ENCODE measurements at places on chromosomes 1 and 21.

DNA sequence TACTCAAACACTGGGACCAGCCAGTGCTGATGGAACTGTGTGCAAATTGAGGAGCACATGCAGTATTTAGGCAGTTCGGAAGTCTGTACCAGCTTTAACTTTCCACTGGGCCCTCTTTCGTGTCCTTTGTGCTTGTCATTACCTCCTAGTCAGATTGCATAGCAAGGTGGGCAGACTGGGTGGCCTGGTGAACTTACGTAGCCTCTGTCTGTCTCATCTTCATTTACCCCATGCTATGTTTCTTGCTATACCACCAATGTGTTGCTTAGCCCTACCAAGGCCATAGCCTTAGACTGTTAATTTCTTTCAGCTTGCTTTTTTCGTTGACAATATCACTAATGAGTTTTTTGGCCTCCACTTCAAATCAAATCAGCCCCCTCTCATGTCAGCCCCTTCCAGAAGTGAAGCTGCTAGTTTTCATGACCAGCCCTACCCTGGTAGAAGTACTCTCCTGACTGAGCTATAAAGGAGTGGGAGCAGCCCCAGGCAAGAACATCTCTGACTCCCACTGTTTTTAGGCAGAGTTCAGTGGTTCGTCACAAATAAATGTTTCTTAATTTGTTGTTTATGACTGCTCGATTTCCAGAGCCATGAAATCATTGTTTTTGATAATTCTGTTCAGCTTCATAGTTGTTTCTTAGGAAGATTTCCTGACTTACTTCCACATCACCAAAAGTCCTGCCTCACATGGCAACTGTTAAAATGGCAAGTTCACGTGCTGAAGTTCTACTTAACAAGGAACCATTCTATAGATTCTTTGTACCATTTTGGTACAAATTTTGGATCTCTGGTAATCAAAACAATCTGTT lies 19.3 kb downstream of the PRKACB start:
- no peak for DNase-seq

DNA sequence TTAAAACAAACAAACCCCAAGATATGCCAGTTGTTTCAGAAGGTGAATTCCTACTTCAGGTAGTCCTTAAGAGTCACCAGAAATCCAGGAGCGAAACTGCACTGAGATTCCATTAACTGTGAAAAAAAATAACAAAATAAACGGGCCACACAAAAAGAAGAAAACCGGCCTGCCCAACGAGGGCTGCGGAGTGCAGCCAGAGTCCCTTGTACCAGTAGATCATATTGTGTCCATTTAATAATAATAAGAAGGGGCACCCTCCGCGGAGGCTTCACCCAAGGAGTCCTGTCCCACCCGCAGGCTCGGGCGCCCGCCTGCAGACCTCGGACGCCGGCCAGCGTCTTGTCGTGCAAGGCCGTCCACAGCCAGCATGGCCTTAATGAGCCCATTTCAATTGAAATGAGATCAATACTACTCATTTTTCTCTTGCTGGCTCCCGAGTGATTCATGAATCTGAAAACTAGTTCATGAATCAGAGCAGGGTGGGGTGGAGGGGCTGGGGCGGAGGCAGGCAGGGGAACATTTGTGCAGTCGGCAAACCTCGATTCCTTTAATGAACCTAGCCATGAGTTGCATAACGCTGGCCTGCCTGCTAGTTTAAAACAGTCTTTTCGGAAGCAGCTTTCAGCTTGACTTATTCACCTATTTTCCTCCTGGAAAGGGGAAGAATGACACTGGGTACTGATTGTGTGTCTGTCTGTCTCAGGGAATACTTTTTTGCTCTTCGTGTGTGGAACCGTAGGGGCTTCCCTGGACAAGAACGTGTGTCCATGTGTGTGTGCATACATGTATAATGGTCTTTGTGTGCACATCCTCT lies 113.1 kb upstream of the IRF2BP2 start:
- peak; percentile 78 for DNase-seq

- no peak for DNase-seq
These were observed 53.6 kb downstream of the MAB21L3 start for GRCh38 chr1:116164604-116165368.

DNA sequence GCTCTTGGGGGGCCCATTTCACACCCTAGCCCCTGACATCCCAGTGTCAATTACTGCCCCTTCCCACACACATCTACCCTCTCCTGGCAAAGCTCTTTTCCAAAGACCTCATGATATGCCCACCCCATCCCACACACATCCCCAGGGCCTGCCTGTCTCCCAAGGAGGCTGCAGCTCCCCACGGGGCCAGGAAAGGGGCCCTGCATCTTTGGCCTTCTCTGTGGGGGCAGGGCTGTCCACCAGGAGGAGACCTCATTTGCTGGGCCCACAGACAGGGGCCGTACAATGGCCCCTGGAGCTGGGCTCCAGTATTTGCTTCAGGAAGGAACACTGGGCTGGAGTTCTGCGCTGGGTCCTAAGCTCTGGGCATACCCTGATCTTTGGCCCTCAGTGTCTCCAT lies 65.6 kb upstream of the RUNX3 start:
- DNase-seq: no peak

DNA sequence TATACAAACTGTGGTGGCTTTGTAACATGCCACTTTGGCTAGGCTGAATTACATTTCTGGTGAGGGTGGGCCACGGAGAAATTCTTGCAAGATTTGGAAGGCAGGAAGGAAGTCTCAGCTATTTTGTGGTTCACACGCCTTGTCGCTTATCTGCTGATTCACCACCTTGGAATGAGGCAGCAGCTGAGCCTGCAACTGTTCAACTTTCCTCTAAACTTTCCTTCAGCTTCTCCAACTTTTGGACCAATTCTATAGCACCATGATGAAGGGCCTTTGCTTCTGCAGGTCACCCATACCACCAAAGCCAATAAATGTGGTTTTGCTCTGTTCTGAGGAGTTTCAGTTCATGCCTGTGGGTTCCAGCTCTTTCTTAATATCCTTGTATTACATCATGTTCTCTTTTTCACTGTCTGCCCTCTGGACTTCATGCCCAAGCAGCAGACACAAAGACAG lies 337.6 kb upstream of the SNX7 start:
- no peak for DNase-seq

- no peak for DNase-seq
These were observed 5.4 kb upstream of the DNM3 start for GRCh38 chr1:171835891-171836290.

DNA sequence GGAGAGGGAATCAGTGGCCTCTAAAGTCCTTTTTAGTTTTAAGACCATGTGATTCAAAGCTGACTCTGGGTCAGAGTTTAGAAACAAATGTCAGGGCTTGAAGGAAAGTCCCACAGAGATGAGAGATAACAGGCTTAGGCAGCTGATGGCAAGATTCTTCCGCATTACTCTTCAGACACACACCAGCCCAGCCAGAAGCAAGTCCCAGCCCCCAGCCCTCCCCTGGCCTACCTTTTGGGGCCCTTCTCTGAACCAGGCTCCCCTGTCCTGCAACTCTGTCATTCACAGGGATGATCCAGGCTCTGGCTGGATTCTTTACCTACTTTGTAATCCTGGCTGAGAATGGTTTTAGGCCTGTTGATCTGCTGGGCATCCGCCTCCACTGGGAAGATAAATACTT lies 13.1 kb upstream of the CASQ1 start:
- no peak for DNase-seq

DNA sequence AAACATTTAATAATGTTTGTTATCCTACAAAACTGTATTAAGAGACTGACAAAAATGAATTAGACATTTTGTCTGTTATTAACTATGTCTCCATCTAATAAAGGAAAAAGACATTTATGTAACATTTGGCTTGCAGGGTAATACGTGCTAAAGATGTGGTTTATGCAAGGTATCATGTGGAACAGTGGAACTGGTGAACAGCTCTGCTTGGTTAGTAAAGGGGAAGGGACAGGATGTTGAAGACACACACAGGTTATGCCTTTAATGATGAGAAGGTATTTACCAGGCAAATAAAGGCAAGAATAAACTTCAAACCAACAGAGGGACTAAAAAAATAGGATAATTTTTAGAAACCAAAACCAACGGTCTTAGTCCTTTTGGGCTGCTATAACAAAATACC lies 93.1 kb downstream of the UCHL5 start:
- no peak for DNase-seq

DNA sequence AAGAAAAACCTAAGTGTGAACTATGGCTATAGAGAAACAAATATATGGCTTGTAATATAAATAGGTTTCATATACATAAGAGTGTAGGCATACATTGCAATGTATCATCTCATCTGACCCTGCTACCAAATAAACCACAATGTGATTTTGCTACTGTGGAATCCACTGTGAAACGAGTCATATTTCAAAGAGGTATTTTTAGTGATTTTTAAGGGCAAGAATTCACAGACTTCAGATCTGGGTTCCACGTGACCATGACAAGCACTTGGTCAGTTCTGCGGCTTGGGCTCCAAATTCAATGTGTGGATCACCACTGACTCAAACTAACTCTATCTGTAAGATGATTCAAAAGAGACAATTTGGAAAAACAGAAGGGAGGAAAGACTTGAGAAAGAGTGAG lies 147.0 kb upstream of the ERG start:
- no peak for DNase-seq

DNA sequence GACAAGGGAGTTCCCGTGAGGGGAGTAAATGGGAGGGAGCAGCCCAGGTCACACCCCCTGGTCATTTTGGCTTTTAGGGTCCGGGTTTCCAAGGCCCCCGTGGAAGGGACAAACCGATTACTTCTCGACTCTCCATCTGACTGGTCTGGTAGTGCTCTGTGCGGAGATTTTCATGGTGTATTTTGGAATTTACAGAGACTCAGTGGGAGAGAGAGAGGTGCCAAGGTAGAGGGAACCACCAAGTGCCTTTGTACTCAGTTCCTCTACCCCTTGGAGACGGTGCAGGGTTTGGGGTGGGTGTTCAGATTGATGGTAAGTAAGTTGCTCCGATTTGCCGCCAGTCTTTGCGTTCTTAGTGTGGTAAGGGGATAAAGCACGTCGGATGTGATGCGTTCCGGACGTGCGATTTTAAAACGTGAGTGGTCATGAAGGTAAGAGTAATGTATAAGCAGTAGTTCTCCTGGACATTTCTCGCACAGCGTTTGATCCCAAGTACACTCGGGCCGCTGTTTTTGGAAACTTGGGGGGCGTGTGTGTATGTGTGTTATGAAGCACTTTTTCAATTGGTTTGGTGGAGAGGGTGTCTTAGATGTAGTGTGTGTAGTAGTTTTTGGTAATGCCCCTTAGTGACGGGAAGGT lies 682 bp downstream of the SUCO start:
- peak; percentile 11 for DNase-seq

- DNase-seq: no peak
These were observed 58.2 kb downstream of the MRPS6 start for GRCh38 chr21:34131586-34131985.

DNA sequence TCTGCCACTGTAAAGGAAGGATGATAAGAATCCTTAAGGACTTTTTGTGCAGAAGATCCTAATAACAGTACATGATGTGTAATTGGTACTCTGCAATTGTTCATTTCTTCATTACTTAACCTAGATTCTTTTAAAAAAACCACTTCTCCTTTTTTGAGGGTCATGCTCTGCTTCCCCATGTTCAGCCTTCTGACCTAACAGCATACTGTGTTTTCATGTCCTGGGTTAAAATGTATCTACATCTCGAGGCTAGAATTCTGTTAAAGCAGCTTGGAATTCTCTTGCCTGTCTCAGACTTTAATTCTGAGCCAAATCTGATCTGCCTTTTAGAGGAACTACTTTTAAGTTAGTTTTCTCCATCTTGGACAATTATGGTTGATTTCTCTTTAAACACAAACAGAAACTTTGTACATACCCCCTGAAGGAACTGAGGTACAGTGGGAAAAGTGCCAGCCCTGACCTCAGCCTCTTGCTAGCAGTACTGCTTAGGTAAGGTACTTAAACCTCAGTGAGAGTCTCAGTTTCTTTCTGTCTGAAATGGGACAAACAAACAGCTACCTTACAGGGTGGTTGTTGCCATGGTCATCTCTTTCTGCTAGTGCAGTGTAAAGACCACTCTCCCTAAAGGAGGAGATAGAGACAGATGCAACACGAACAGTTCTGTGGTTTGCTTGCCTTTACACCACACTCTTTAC lies 103.2 kb upstream of the DYNLT5 start:
- no peak for DNase-seq

- no peak for DNase-seq
These were observed 1336.6 kb downstream of the BRINP3 start for GRCh38 chr1:189141056-189141455.

DNA sequence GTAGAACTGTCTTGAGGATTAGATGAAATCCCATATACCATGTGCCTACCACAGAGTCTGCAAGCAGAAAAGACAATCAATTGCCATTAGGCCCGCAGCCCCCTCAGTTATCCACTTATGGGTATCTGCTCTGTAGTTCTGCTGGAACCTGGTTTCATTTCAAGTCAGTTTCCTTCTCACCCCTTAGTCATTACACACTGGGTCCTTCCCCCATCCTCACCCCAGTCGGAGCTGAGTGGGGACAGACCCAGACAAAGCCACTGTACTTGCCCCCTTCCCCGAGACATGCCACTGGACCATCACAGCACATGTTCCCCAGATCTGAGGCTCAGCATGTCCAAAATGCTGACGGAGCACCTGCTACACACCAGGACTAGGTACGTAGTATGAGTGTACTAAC lies 21.2 kb downstream of the PGLYRP3 start:
- DNase-seq: no peak

DNA sequence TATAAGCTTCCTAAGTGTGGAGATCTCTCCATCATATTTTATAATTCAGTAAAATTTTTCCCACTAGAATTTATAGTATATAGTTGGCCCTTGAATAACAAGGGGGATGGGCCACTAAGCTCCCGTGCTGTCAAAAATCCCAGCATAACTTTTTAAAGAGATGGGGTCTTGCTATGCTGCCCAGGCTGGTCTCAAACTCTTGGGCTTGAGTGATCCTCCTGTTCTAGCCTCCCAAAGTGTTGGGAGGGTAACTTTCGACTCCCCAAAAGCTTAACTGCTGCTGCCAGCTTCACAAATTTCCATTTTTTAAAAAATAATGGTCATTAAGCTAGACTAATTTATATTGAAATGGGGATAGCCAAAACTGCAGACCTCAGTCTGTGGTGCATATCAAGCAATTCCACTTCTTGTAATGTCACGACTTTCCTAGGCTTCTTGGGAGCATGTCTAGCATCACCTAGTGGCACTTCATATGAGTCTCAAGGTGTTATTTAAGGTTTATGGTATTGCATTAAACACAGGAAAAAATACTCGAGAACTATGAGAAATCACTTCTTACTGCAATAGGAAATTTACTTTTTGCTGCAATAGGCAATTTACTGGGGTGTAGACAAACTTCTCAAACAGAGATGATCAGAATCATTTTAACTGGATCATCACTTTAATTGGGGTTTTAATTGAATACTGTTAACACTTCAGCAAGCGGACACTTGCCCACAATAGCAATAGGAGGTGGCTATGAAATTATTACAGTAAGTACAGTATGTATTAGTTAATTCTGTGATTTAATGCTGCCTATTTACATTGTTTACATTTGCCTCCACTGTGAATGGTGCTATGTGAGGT lies 19.3 kb upstream of the ACTA1 start:
- no peak for DNase-seq

GRCh38 chr1:169892927-169893644 lies 610 bp downstream of the SCYL3 start:
- no peak for DNase-seq

GRCh38 chr1:94284476-94284875 lies 47.1 kb upstream of the ARHGAP29 start:
- no peak for DNase-seq

GRCh38 chr1:234114648-234115307 lies 210.3 kb downstream of the SLC35F3 start:
- DNase-seq: no peak

Measured in stimulated activated CD8-positive, alpha-beta memory T cell treated with anti-CD3 and anti-CD28 coated beads, Interleukin-15, amount 100 ng/mL, for 48 hours (primary cell).